Activated T-helper 1 cell treated with anti-CD3 and anti-CD28 coated beads, Interleukin-12 subunit alpha, Interleukin-12 subunit beta, Interleukin-2, Interleukin-4 antibody, amounts not matched to agents 30 ng/mL and 10 ng/mL and 1 ng/mL, durations not matched to agents 14 hours and 24 hours and 36 hours (primary cell): ENCODE measurements at places on chromosomes 7 and 10. TPM values are rescaled to one million over a fixed set of nuclear protein-coding genes. Genes with fewer than 3 reads are reported as not detected.

DNA sequence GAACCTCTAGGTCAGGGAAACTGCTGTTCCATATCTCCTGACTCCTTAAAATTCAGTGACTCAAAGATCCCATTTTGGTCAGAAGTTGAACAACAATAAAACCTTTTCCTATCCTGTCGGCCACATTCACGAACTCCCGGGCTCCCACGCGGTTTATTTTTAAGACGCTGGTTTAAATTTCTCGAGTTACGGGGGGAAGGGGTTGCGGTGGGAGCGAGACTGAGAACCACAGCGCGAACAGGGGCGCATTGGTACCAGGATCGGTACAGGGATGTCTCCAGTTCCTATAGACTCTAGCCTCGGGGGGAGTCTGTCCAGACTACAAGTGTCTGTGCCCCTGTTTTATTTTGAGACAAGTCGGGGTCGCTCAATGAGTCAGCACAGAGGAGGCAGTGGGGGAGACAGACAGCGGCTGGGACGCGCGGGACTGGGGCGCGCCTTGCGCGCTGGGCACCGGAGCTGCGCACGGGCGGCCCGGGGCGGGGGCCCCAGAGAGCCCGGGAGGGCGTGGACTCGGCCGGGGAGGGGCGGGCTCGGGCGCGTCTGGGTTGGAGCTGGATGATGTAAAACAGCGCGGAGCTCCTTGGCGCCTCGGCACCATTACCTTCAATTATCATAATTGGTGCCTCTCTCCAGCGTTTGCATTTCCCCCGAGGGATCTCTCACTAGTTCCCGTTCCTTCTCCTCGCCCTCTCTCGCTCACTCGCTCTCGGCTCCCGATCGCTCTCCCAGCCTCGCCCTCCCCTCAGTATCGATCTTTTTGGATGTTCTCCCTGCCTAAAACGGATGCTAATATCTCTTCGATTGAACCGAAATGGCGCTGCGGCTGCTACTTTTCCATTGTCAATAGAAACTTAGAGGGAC, 8.7 kb upstream of the BAMBI start:
- peaks cover 16% of the 10 kb centered on the region for H3K4me1 ChIP-seq
- DNase-seq: peak; percentile 29
- peaks cover 67% of the 10 kb centered on the region for H3K27me3 ChIP-seq
- no peak overlapping the region for H3K27ac ChIP-seq
- peak overlapping the region; percentile 80 for H3K4me3 ChIP-seq
- H3K36me3 ChIP-seq: no peaks in the 10 kb centered on the region

DNA sequence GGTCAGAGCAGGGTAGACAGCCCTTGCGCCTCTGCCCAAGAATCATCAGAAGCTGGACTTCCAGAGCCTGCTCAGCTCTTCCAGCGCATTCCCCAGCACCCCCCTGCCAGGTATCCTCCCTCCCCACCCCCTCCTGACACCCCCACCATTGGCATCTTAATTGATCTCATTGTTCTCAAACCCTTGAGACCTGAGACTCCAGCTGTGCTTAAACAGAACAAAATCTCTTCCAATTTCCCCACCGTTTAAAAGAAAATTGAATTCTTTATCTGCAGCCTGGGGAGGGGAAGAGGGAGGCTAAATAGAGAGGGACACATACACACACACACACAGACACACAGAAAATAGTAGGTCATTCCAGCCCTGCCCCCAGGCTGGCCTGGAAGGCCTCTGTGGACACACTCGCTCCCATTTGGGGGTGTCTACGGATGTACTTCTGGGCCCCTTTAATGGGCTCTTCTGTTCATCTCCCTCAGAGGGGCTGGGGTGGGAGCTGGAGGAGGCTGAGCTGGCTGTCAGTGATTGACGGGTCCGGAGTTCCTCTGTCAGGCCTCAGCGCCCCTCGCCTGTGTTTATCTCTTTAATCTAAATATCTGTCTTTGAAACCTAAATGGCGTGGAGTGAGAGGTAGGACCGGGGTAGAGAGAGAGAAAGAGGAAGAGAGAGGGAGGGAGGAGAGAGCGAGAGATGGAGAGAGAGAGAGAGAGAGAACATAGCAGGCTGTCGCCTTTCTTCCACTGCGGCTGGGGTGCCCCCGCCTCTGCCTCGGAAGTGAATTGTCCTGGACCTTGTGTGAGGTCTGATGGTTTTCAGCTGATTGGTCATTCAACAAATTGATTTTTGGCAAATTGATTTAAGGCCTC, 61.7 kb downstream of the C10orf105 start:
- no peak for DNase-seq
- H3K4me3 ChIP-seq: no peak overlapping the region
- no peaks in the 10 kb centered on the region for H3K4me1 ChIP-seq
- no peak overlapping the region for H3K27ac ChIP-seq
- no peaks in the 10 kb centered on the region for H3K27me3 ChIP-seq

GRCh38 chr7:117020591-117020973, 67.3 kb downstream of the ST7 start:
- peaks cover 15% of the 10 kb centered on the region for H3K4me1 ChIP-seq
- H3K4me3 ChIP-seq: no peak overlapping the region
- DNase-seq: no peak
- H3K27me3 ChIP-seq: peaks cover 14% of the 10 kb centered on the region

GRCh38 chr7:47685712-47686376, 103.9 kb upstream of the TNS3 start:
- DNase-seq: no peak
- no peaks in the 10 kb centered on the region for H3K4me1 ChIP-seq
- H3K36me3 ChIP-seq: no peaks in the 10 kb centered on the region
- no peak overlapping the region for H3K4me3 ChIP-seq

GRCh38 chr10:44253769-44254462, 131.0 kb downstream of the CXCL12 start:
- no peak overlapping the region for H3K27ac ChIP-seq
- DNase-seq: no peak
- H3K4me1 ChIP-seq: no peaks in the 10 kb centered on the region
- H3K36me3 ChIP-seq: no peaks in the 10 kb centered on the region
- H3K27me3 ChIP-seq: no peaks in the 10 kb centered on the region

GRCh38 chr7:38318803-38319416, 45.5 kb upstream of the TARP start:
- peak overlapping the region; percentile 38 for H3K4me3 ChIP-seq
- H3K27ac ChIP-seq: peak overlapping the region; percentile 23
- peaks cover 14% of the 10 kb centered on the region for H3K4me1 ChIP-seq

DNA sequence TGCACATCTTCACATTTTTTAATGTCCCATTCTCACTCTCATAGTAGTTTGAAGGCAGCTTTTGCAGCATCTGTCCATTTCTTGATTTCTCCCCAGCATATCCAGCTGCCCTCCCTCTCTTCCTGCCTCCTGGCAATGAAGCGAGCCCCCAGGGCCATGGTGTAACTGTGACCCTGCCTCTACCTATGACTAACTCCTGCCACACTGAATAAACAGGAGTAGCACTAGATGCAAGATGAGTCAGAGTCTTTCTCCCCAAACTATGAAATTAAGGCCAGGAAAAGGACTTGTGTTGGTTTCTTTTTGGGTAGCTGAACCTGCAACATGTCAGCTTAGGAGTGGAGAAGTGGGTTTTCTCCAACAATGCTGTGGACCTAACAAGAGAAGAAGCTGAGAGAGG, 329.0 kb downstream of the RNLS start:
- DNase-seq: no peak
- peaks cover 5% of the 10 kb centered on the region for H3K36me3 ChIP-seq
- no peaks in the 10 kb centered on the region for H3K27me3 ChIP-seq
- peak overlapping the region; percentile 56 for H3K27ac ChIP-seq
- peaks cover 26% of the 10 kb centered on the region for H3K4me1 ChIP-seq
- H3K4me3 ChIP-seq: no peak overlapping the region

GRCh38 chr10:32445036-32445435, 904 bp upstream of the CCDC7 start:
- DNase-seq: no peak
- H3K36me3 ChIP-seq: peaks cover 4% of the 10 kb centered on the region
- peak overlapping the region; percentile 98 for H3K4me3 ChIP-seq
- H3K27me3 ChIP-seq: peaks cover 3% of the 10 kb centered on the region

- no peak overlapping the region for H3K4me3 ChIP-seq
- DNase-seq: no peak
- H3K27me3 ChIP-seq: no peaks in the 10 kb centered on the region
- no peak overlapping the region for H3K27ac ChIP-seq
Observed at GRCh38 chr7:141785706-141786552, 4.1 kb upstream of the TAS2R5 start.

DNA sequence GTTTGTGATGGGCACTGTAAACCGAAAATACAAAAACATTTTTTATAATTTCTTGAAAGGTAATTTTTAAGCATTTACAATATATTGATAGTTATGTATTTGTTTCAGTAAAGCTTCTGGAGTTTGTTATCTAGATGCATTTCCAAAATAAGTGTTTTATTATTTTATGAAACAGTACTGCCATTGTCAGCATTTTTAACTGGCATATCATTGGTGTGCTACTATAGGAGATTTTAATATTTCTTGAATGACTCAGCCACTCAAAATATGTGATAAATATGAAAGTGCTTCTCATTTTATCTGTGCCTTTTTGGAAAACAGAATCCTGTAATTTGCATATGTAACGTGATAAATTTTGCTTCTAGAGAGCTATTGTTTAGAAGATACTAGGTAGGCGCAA, 97.9 kb downstream of the ANKIB1 start:
- H3K36me3 ChIP-seq: peaks cover 9% of the 10 kb centered on the region
- no peaks in the 10 kb centered on the region for H3K27me3 ChIP-seq
- no peak overlapping the region for H3K27ac ChIP-seq
- no peak overlapping the region for H3K4me3 ChIP-seq
- no peak for DNase-seq

GRCh38 chr7:44154703-44155102, 13.6 kb upstream of the MYL7 start:
- H3K27me3 ChIP-seq: no peaks in the 10 kb centered on the region
- no peaks in the 10 kb centered on the region for H3K36me3 ChIP-seq
- no peak overlapping the region for H3K27ac ChIP-seq
- no peak overlapping the region for H3K4me3 ChIP-seq

DNA sequence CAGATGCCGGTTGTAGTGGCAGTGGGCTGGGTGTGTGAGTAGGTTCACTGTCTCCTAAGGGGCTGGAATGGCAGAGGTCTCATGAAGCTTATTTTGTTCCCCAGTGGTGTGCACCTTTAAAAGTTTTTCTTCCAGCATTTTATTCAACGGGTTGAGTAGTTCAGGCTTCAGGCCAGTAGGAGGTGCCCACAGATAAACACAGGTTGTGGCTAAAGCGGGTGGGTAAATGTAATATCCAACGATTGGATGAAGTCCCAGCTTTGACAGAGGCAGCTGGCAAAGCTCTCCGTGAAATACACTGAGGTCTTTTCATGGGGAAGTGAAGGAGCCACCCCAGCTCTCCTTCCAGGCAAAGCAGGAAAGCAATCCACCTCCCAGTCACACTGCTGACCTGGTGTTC, 339.8 kb upstream of the LRRTM3 start:
- H3K4me3 ChIP-seq: no peak overlapping the region
- no peaks in the 10 kb centered on the region for H3K4me1 ChIP-seq
- no peak for DNase-seq
- no peak overlapping the region for H3K27ac ChIP-seq
- H3K27me3 ChIP-seq: no peaks in the 10 kb centered on the region
- H3K36me3 ChIP-seq: no peaks in the 10 kb centered on the region

IMMP2L gene
- 11.3 and 16.0 TPM in 2 replicates for total RNA-seq

SPDYE8 gene
- not detected in 2 replicates for total RNA-seq

ZNF680 gene
- 8.5 and 12.2 TPM in 2 replicates for total RNA-seq

AMPH gene
- not detected in 2 replicates for total RNA-seq

ZNF365 gene
- not detected in 2 replicates for total RNA-seq

WNT2 gene
- not detected in 2 replicates for total RNA-seq

GPER1 gene
- total RNA-seq: not detected in 2 replicates

VIPR2 gene
- 0.70 and 1.3 TPM in 2 replicates for total RNA-seq

FXYD4 gene
- 0.44 TPM in 1 of 2 replicates, not detected in the other for total RNA-seq
